GM12865 (cell line): ENCODE measurements at places on chromosomes 4 and X.
A peak's percentile ranks its signal among the peaks of the same experiment; 100 is the strongest.

DNA sequence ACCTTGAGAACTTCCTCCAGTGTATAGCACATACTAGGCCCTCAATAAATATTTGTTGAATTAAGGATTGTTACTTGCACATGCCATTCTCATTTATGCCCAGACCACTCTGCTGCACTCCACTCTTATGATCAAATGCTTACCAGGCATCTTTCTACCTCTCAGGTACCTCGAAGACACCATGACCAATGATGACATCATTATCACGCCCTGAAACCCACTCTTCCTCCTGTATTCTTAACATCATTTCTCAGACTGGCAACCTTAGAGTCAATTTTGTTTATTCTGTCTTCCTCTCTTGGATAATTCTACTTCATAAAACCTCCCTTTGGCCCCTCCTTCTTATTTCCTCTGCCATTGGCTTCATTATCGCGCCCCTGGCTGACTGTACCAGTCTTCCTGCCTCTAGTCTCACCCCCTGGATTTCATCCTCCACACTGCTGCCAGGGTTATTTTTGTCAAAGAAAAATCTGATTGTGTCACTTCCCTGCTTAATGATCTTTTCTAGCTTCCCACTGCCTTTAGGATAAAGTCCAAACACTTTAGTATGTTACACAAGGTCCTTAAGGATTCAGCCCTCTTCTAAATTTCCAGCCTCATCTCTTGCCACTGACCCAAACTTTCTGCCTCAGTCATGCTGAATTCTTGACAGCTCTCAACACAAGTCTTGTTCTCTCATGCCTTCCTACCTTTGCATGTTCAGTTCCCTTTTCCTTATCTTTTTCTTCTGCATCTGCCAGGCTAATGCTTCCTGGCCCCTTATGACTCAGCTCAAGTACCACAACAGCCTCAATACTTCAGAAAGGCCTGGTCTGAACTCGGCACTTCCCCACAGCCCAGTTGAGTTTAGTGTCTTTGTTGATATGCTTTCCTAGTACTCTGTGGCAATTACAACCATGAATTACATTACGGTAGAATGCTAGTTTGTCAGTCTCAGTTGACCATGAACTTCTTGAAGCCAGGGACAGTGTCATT, 45.8 kb downstream of the HDAC8 start:
- DNase-seq: peak; percentile 2

GRCh38 chr4:150140774-150141400, 62.6 kb downstream of the DCLK2 start:
- DNase-seq: no peak

- DNase-seq: no peak
Measured at GRCh38 chr4:52824603-52825459, 37.3 kb upstream of the RASL11B start.

DNA sequence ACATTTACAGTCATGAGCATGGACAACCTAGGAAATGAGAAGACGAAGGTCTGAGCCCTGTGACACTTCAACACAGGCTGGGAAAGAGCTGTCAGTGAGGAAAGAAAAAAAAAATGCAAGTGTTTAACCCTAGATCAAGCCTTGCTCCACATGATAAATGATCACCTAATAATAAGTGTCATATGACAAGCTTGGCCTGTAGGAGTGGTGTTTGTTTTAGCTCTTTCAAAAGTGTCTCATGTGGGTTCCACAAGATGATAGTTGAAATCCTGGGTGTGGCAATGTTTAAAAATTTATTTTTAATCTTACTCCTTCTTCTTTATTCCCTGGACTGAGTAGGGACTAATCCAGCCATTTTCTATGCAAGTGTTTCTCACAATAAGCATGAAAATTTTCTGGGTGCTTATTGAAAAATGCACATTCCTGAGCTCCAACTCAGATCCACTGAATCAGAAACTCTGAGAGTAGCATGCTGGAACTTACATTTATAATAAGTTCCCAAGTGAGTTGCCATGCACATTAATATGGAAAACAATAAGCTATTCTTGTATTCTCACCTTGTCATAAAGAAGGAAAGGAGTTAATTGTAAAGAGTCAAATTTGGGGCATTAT, 138.3 kb downstream of the AREG start:
- no peak for DNase-seq

DNA sequence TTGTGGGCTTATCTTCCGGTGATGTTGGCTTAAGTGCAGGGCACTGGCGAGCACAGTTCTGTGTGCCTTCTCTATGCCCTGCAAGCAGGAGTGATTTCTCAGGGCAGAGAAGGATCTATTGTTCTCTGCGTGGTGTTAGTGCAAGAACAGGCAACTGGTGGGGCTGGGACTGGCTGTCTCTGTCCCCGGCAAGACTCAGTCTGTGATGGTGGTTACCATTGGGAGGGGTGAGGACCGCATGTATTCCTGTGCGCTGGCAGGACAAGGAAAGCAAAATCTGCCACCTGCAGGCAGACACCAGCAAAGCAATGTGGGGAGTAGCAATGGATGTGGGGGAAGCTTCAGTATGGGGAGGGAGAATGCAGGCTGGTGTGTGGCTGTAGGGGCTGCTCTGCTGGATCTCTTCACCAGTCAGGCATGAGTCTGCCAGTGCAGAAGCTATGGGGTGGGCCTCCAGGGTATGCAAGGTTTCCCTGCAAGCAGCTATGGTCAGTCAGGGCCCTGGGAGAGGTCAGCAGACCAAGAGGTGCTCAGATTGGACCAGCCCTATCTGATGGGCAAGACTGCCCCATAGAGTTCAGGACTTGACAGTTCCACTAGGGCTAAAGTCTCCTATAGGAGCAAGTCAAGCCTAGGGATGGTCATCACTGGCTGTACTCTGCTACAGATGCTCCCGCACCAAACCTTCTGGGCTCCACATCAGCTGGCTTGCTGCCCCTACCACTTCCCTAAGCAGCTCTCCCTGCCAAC, 16.8 kb downstream of the PF4 start:
- DNase-seq: peak; percentile 9

DNA sequence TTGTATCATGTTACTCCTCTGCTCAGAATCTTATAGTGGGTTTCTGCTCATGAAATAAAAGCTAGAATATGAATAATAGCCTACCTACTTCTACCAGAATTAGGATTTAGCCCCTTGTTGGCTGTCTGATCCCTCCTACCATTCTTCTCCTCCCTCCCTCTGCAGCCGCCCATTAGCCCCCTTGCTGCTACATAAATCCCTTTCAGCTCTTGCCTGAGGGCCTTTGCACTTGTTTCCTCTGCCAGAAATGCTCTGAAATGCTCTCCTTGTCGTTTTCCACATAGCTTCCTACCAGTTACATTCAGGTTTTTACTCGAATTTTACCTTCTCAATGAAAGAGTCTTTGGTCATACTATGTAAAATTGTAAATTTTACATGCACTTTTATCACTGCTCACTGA, 159.2 kb downstream of the ADGRL3 start:
- no peak for DNase-seq

- DNase-seq: peak; percentile 78
Measured at GRCh38 chr4:56908206-56909085, 746 bp downstream of the REST start.

DNA sequence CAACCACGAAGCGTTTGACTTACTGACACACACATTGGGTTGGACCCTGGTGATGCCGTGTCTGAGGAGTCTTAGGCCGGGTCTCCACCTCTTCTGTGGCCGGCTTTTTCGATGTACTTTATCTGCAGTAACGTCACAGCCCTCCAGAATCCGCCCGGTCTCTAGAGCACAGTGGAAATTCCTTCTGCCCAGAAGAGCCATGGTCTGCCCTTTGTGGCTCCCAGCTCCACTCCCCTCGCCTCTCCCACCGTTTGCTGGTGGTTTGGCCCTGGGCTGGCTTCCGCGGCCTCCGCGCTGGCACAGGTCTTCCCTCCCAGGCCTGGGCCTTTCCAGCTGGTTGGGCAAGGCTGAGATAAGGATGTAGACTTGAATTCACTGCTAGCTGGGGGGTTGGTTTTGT, 4.3 kb downstream of the MAEA start:
- no peak for DNase-seq
